Adipose tissue (tissue), 3 donors: ENCODE measurements at places on chromosomes 12 and 14. TPM values are rescaled to one million over a fixed set of nuclear protein-coding genes. Genes with fewer than 3 reads are reported as not detected.

The LRRC43 gene
- 0.22 TPM for polyA plus RNA-seq

The SERPINA9 gene
- polyA plus RNA-seq, result not detected

The C12orf54 gene
- not detected for polyA plus RNA-seq

The LMO3 gene
- polyA plus RNA-seq, result 7.0 TPM

The KCNMB4 gene
- polyA plus RNA-seq, result 1.1 TPM

The CEBPE gene
- not detected for polyA plus RNA-seq

The KRT4 gene
- polyA plus RNA-seq, result 0.45 TPM

The A2M gene
- 325 TPM for polyA plus RNA-seq

The PARPBP gene
- polyA plus RNA-seq, result 0.90 TPM
